COR-L47 (cell line): ENCODE measurements at places on chromosomes 6 and 20.

DNA sequence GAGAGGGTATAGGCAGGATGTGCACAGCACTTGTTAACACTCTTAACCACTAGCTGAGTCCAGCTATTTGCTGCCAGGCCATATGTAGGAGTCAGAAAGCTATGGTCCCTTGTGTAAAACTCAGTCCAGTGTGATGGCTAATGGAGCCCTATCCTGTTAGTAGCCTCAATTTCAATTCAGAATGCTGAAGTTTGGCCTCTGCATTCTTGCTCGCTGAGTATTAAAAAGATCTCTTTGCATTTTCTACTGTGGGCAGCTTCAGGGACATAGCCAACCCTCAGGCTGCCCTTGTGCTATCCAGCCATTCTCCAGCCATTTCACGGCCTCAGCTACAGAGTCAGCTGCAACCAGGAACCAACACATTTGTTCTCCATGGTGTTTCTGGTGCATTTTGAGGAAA is 92.5 kb downstream of the SPTLC3 start:
- no peak for DNase-seq

DNA sequence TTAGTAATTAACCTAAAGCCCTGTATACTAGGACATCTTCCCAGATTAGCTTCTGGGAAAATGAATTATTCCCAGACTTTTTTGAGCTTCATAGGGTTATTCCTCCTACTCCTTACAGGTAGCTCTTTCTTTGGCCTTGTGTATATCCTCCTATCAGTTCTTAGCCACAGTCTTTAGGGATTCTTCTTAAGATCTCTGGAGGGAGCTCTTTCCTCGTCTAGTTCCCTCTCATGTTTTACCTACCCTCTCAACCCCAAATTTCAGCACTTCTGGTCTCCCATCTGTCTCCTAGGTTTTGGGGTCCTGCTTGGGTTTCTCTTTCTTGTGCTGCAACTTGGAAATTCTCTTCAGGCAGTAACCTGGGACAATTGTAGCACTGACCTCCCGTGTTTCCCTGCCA is 46.4 kb upstream of the SLC35B3 start:
- no peak for DNase-seq

DNA sequence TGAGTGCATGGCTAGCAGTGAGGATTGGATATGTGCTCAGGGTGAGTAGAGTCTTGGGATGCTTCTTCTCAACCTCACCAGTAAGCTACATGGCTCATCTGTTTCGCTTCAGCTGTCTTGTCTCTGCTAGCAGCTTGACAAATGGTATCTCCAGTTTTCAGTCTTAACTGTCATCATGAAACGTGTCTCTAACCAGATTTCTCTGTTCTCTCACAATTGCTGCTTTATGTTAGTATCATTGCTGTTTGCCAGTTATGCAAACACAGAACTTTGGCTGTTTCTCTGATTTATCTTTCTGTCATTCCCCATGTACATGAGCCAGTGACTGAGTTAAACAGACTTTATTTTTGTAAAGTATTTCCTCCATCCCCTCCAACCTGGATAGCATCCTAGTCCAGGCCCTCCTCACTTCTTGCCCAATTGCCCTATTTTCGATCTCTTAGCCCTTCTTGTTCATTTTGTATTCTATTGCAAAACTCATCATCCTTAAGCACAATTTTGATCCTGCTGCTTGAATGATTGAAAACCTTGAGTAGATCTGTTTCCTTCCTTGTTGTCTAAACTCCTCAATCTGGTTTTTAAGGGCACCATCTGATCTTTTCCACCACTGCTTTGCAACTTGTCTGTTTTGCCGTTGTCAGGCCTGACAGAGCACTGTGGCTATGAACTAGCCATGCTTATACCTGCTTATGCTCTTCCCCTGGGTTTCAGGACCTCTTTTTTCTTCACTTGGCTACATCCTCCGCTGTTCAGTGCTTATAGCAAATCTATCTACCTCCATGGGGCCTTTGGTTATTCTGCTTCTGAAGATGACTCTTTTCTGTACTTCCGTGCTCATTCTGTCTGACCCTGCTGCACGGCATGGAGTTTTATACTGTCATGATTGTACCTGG is 37.7 kb upstream of the ADIG start:
- no peak for DNase-seq

DNA sequence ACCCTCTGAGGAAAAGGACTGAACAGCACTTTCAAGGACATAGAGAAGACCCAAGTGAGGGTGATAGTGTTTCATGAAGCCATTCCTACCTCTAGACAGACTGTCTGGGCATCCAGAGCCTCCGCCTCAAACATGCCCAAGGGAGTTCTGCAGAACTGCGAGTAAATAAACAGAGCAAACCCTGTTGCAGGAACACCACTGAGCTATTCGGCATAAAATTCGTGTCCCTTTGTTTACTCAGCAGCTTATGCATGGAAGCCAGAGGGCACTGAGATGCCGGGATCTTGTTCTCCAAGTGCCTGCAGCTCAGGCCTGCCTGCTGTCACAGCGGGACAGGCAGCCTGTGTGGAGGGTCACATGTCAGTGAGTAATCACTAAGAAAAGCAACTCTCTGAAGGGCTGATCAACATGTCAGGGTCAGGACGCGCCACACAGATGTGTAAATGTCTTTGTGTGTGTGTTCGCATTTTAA is 164.9 kb upstream of the HEY2 start:
- no peak for DNase-seq

GRCh38 chr6:133626096-133626666 is 262.7 kb upstream of the TCF21 start:
- DNase-seq: no peak

DNA sequence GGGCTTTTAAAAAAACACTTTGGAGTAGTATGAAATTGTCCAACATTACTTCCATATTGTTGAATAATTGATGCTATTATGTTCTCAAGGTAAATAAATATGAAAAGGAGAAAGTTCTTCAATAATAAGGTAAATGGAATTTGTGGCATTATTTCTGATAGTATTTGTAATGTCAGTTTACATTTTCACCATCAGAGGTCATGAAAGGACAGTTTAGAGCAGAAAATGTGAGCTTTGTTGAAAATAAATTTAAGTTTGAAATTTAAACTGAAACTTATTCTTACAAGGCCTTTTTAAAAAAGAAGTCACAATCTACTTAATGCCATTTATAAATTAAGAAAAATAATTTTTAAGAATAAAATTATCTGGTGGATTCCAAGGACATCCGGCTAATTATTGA is 15.8 kb upstream of the CEP162 start:
- no peak for DNase-seq

DNA sequence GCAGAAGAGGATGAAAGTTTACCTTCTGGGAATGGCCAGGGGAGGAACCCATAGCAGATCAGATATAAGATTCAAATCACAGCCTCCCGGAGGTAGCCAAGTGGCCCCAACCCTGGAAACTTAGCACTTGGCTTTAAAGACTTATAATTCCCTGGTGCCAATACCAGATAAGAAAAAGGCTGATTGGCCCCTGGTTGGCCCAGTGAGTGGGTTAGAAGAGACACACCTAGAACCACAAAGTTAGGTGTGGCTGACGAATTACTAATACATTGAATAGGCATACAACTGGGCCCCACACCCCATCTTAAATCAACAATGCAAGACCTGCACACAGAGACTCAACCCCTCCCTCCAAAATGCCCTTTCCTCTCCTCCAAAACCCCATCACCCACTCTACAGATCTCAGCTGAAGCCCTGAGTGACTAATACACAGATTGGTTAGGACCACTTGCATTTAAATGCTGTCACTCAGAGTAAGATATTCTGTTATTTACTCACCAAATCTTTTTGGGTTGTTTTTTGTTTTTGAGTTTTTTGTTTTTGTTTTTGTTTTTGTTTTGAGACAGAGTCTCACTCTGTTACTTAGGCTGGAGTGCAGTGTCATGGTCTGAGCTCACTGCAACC is 315.4 kb upstream of the JARID2 start:
- DNase-seq: no peak

DNA sequence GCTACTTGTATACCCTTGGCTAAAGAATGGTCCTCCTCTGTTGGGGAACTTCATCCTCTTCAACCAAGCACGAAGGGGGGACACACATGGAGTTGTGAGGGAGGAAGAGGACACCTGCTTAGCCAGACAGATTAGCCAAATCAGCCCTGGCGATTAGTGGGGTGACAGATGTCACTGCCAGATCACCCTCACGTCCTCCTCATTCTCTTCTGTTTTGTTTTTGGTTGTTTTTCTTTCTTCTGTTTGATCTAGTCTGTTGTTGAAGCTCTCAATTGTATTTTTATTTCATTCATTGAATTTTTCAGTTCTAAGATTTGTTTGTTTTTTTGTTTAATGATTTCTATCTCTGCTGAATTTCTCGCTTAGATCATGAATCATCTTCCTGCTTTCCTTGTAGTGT is 27.5 kb upstream of the NKX2-4 start:
- DNase-seq: no peak

GRCh38 chr6:149987602-149988107 is 23.9 kb downstream of the ULBP1 start:
- no peak for DNase-seq

DNA sequence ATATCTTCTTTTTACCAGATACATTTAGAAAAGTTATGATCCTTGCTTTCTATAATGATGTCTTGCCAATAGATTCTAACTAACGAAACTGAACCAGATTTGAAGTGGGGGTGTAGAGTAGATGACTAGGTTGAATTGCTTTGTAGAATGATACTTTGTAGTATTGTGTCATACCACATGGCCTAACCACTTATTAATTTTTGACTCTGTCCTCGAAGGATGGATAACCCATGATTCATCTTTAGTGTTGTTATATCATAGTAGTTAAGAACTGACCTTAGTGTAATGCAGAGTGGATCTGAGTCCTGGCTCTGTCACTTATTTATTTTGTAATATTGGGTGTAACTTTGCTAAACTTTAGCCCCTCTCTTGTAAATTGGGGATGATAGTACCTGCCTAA is 4.5 kb downstream of the PHF3 start:
- DNase-seq: no peak

GRCh38 chr20:61804752-61805295 is 260.9 kb downstream of the TAF4 start:
- no peak for DNase-seq

DNA sequence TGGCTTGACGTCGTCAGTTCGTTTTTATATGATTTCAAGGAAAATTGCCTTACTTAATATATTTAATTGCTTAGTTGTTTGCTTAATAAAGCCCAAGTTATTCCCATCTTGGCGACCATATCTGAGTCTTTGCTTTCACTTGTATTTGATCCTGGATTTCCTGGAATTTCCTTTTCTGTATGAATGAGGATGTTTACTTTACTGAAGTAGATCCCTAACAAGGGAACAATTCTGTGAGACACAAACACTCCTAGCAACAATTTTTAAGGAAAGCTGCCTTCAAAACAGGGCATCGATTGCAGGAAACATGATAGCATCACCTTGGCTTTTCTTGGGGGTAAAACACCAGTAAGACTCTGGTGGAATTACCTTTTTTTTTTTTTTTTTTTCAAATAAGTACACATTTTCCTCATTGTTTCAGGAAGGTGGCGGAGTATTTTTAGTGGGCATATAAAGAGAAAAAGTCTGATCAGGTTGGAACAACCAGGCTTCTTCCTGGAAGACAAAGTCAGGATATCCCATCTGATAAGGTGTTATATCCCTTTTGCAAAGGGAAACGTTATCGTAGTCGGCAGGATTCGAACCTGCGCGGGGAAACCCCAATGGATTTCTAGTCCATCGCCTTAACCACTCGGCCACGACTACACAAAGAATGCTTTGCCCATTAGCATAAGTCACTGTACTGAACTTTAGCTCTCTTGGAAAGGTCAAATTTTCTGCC is 68.5 kb upstream of the ZNF184 start:
- no peak for DNase-seq

GRCh38 chr6:148561629-148562028 is 185.2 kb upstream of the UST start:
- no peak for DNase-seq

DNA sequence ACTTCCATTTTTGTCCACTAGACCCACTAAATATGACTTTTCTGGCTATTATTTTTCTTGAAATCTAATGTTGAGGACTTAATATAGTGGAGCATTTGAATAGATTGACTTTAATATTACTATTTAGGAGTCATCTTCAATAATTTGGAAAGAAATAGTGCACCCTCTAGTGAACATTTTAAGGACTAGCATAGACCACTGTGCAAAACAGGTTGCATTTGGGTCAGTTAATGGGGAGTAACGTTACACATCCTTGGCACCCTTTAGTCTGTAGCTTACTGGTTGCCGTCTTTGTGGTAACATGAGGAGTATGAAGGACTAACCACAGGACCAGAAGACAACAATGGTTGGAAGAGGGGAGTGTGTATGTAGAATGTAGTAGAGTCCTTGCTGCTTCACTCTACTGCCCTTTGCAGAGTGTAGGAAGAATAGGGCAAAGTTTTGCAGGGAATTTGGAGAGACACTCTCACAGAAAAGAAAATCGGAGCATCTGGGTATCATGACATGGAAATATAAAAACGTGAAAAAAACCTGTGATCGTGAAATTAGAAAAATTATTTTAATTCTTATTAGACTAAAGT is 25.2 kb downstream of the RFPL4B start:
- DNase-seq: no peak

DNA sequence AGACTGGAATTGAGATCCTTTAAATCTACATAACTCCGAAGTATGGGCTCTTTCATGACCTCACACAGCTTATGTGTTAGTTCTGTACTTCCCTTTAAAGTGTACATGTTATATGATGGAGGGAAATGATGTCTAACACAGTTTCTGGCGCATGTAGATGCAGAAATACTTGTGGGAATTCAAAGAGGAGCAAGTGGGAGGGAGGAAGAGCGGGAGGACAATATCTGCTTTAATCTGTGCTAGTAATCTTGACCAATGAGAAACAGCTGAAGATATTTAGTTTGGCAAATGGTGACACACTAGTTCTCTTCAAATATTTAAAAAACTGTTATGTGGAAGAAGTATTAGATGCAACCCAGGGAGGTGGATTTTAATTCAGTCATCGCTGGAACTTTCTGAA is 62.9 kb upstream of the PLEKHG1 start:
- no peak for DNase-seq

GRCh38 chr6:53734473-53735299 is 60.1 kb upstream of the LRRC1 start:
- DNase-seq: no peak

GRCh38 chr6:74805916-74806696 is 399.7 kb downstream of the COL12A1 start:
- DNase-seq: no peak

- no peak for DNase-seq
Measured at GRCh38 chr20:61422636-61423425, 170.8 kb downstream of the CDH4 start.

GRCh38 chr6:136439514-136440190 is 110.6 kb downstream of the MAP7 start:
- DNase-seq: no peak

DNA sequence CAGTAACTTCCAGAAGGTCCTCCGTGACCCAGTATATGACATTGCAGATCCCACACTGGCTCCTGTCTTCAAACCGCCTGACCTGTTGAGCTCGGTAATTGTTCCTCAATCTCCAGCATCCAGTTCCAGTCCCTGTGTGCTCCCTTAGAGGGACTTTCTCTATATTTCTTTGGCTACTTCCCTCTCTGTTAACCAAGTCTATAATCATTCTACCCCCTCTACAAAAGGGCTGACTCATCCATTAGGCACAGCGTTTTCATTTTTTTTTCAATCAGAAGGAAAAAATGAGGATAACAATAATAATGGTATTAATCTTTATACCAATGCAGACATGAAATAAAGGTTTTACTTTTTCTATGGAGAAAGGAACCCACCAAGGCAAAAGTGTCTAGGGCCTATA is 69.3 kb downstream of the FAM229B start:
- no peak for DNase-seq
